ENCODE measurements at places on chromosomes 4 and X.

- no peak for DNase-seq
Observed at GRCh38 chr4:93407493-93408275, 420.9 kb upstream of the ATOH1 start.

- peak; percentile 17 for DNase-seq
Observed at GRCh38 chr4:81651243-81651899, 179.7 kb upstream of the RASGEF1B start.

- DNase-seq = no peak
Observed at GRCh38 chr4:153585026-153585425, 99.1 kb upstream of the TLR2 start.

GRCh38 chr4:174708381-174708780 lies 120.7 kb downstream of the GLRA3 start:
- DNase-seq = no peak

DNA sequence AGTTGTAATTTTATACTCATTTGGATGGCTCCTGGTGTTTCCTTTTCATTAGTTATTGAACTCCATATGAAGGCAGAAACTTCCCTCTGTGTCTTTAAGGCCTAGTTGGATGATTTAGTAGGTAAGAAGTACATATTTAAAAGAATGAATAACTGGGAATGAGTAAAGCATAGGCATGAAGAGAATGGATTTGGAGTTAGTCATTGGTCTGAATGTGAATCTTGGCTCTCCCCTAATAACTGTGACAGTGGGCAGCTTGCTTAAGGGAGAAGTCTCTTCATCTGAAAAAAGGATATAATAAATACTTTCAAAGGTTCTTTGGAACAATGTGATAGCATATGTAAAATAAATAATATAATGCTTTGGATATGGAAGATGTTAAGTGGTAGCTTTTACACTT lies 13.2 kb downstream of the SNX25 start:
- DNase-seq = no peak

- DNase-seq = no peak
Observed at GRCh38 chrX:125131164-125131563, 188.5 kb upstream of the TEX13C start.

DNA sequence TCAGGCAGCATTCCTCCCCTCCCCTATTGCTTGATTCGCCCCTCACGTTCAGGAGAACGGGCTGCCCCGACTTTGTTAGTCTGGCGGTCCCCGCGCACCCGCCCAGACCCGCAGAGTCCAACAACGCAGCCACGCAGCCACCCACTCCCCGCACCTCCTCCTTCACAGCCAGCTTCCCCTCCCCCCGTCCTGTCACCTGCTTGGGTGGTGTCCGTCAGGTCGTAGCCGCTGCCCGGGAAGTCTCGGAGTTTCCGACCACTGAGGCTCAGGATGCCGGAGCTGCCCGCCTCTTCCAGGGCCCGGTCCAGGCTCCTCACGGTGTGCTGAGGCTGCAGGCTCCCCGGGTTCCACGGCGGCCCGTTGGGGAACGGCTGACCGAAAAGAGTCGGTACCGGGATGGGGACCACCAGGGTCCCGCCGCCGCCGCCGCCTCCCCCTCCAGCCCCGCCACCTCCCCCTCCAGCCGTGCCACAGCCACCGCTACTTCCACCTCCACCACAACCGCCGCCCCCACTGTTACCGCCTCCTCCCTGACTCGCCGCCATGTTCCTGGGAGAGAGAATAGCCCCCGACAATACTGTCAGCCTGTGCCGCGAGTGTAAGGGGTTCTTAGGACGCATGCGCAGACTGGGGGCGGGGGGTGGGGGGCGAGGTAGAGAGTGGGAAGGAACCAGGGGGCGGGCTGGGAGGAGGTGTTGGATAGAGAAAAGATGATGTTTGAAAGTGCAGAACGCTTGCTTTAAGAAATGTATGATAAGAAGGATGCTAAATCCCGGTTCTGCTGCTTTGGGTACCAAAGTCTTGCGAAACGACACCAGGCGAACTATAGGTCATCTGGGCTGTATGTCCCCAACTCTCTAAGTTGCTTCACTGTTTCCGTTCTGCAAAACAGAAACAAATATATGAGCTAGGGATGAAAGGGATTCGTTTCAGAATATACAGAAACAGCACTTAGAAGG lies at the start of gene LRCH2:
Gene LRCH2 (minus strand): TSS at position 600 of the 959 bp plus-strand sequence. CDS start 55 bp downstream, at position 545.
- DNase-seq = peak; percentile 23

DNA sequence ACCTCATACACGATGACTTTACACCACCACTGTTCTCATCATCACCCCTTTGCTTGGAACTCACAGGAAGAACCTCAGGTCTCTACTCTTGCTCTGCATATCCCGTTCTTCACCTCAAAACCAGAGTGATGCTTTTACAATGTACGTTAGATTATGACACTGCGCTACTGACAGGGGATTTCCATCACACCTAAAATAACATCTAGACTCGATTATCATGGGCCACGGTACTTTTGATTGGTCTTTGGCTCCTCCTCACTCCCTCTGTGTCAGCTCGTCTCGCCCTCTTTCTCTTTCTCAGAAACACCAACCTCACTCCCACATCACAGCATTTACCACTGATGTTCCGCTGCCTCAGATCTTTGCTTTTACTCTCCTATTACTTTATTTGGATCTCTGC lies 172.4 kb downstream of the TLL1 start:
- no peak for DNase-seq

- no peak for DNase-seq
Observed at GRCh38 chr4:1833307-1834046, 22.5 kb downstream of the LETM1 start.

- no peak for DNase-seq
Observed at GRCh38 chr4:169059306-169060211, 49.5 kb upstream of the CBR4 start.

Measured in DMS79 treated with DMSO at 0.1 percent for 48 hours (cell line).